ENCODE measurements at places on chromosomes 13 and 19. TPM values are rescaled to one million over a fixed set of nuclear protein-coding genes. Genes with fewer than 3 reads are reported as not detected.

DNA sequence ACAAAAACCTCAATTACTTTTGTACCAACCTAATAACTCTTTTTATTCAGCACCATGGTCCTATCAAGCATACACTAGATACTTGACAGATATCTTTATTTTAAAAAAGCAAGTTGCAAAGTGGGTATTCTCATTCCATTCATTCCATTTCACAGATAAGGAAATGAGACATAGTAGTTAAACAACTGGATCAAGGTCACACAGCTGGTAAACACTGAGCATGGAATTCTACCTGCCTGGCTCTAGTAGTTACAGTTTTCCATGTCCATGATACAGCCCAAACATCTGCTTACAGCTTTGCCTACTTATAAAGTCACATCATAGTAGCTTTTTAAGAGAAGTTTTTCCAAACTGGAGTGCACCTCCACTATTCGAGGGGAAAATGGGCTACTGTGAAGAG lies 57.1 kb upstream of the SERTM1 start:
- no peak overlapping the region for H3K4me3 ChIP-seq
- no peak overlapping the region for H3K27ac ChIP-seq
- H3K36me3 ChIP-seq = no peaks in the 10 kb centered on the region
- DNase-seq = no peak

DNA sequence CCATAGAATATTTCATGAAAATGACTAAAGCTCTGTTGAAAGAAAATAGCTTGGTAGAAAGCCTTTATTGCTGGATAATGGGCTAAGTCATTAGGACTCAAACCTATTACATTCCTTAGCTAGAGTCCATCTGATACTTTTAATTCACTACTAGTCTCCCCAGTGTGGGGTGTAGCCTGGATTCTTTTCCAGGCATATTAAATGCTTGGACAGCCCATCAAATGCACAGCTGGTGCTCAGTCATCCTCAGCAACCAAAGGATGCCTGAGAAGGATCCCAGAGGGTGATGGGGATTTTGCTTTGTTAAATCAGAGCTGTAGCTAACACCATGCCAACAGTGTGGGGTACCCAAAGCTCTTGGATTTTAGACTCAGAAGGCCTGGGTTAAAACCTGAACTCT lies 153.5 kb downstream of the DLEU7 start:
- H3K4me3 ChIP-seq = no peak overlapping the region
- no peaks in the 10 kb centered on the region for H3K36me3 ChIP-seq
- H3K27me3 ChIP-seq = no peaks in the 10 kb centered on the region
- H3K4me1 ChIP-seq = peaks cover 24% of the 10 kb centered on the region

DNA sequence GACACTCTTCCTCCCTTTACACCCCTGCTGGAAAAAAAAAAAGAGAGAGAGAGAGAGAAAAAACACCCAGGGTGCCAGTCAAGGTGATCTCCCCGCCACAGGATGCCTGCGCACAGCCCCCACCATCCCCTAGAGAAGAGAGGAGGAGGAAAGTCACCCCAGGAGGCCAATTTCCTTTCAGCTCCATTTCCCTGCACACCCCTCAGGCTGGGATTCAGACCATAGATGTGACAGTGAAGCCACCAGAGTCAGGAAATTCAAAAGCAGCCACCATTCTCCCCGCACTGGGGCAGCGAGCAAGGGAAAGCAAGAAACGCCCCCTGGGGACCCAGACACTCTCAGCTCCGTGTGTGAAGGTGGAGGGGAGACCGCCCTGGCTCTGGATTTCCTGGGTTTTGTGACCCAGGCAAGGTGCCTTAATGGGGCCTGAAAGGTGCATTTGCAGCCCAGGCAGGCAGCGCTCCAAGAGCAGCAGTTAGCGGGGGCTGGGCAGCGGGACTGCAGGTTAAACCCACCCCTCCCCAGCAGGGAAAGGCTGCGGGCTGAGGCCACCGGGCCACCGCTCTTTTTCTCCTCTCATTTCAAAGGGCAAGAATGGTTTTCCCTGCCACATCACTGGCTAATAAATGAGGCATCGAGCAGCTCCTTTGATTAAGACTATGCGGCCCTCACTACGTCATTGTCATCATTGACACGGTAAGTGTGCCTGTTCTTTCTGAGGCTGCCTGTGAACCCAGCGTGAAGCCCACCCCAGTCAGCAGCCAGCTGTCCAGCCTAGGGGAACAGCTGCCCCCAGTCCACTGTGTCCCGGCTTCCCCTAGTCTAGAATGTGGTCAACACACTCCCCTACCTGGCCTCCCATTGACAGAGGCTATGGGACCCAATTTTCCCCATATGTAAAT lies 83.8 kb upstream of the TM9SF2 start:
- no peaks in the 10 kb centered on the region for H3K27me3 ChIP-seq
- H3K4me1 ChIP-seq = peaks cover 89% of the 10 kb centered on the region
- H3K27ac ChIP-seq = peak overlapping the region; percentile 71
- DNase-seq = peak; percentile 34
- H3K36me3 ChIP-seq = no peaks in the 10 kb centered on the region

DNA sequence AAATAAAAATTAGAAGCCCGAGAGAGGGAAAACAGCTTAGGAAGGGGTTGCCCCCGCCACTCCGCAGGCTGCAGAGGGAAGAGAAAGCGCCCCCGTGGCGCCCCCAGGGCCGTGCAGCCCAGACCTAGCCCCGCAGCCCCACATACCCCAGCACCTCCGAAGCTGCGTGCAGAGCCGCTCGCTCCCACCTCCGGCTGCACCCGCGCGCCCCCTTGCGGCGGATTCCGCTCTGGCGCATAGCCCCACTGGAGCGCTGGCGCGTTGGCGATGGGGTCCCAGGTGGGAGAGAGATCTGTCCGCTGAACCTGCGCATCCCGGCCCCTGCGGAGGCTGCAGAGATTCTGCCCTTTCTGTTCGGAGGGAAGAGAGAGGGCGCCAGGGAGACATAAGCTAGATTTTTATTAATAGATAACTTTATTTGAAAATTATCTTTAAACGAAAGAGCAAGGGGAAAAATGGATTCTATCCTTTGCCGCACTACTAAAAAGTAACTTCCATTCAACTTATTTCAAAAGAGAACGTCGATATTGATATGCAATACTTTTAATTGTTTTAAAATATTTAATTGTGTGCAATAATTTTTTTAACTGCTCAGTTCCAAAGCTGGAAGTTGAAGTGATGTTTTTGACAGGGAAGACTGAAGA lies 11.7 kb upstream of the CLN5 start:
- H3K4me3 ChIP-seq = no peak overlapping the region
- DNase-seq = peak; percentile 83
- H3K36me3 ChIP-seq = no peaks in the 10 kb centered on the region
- H3K27me3 ChIP-seq = peaks cover 2% of the 10 kb centered on the region
- no peaks in the 10 kb centered on the region for H3K4me1 ChIP-seq

The WDR88 gene
- 0.20 TPM for total RNA-seq

Measured in T-cell (primary cell).